ENCODE measurements at places on chromosomes 2 and 18.

GRCh38 chr2:136324966-136325365 is 207.0 kb upstream of the CXCR4 start:
- no peak for DNase-seq

- no peak for DNase-seq
These were observed 101.9 kb downstream of the NOL4 start for GRCh38 chr18:34122724-34123334.

DNA sequence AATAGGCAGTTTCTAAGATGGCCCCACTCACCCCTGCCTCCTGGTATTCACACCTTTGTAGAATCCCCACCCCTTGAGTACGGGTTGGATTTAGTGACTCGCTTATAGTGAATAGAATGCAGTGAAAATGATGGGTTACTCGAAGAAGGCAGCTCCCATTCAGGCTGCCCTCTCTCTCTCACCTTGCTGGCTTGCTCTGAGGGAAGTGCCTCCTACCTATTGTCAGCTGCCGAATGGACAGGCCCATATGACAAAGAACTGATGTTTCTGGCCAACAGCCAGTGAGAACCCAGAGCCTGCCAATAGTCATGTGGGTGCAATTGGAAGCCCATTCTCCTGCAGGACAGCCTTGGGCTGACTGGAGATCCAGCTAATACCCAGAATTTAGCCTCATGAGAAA is 22.1 kb upstream of the RNF103 start:
- DNase-seq, result no peak

DNA sequence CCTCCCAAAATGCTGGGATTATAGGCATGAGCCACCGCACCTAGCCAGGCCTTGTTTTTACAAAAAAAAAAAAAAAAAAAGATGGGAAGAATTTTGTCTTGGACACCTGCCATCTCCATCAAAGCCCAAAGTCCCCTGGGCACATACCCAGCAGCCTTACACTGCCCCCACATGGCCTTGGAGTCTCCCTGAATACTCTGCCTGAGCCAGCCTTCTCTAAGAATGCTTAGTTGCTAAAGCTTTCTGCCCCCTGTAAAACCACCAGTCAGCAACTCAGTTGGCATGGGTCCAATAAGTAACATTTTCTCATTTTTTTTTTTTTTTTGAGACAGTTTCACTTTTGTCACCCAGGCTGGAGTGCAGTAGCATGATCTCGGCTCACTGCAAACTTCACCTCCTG is 40.6 kb downstream of the SPC25 start:
- no peak for DNase-seq

- peak; percentile 47 for DNase-seq
These were observed 234.4 kb upstream of the EPAS1 start for GRCh38 chr2:46062637-46063412.

DNA sequence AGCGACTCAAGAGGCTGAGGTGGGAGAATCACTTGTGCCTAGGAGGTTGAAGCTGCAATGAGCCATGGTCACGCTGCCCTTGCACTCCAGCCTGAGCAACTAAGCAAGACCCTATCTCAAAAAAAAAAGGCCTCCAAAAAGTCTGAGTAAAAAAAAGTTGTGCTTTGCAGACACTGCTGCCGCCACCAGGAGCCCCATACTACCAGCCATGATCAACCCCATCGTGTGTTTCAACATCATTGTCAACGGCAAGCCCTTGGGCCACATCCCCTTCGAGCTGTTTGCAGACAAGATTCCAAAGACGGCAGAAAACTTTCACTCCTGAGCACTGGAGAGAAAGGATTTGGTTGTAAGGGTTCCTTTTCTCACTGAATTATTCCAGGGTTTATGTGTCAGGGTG is 137.1 kb downstream of the INO80D start:
- DNase-seq, result no peak

- DNase-seq, result no peak
These were observed 50.4 kb downstream of the PAX8 start for GRCh38 chr2:113228351-113228750.

DNA sequence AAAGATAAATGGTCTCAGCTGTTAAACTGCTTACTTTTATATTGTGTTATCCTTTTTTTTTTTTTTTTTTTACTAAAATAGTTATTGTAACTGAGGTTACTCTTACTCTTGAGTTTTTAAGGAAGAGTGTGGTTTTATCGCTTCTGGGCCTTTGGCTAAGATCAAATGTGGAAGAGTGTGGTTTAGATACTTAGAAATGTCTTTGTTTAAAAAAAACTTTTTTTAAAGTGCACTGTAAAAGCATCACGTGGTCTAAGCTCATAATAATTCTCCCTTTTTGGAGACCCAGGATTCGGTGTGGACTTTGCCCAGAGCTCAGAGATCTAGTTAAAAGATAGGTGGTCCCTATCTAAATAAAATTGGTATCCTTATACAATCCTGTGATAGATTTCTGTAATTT is 11.9 kb upstream of the OXER1 start:
- DNase-seq, result no peak

GRCh38 chr2:151638990-151639389 is 95.3 kb downstream of the NEB start:
- no peak for DNase-seq
